ENCODE measurements at places on chromosomes 3 and 15.
A peak's percentile ranks its signal among the peaks of the same experiment; 100 is the strongest.

DNA sequence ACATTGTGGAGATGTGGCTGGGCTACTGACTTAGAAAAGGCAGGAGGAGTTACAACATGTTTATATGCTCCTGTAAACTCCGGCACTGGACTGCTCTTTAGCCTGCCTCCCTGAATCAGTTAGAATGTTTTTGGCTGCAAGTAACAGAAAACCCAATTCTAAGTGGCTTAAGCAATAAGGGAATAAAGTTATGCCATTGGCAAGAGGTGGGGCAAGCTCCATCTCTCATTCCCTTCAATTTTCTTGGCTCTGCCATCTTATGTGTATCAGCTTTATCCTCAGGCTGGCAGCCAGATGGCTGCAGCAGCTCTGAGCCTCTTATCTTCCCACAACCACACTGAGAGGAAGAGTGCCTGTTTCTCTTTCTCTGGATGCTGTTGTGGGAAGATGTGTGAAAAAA is 22.4 kb upstream of the MEIS2 start:
- DNase-seq = no peak

DNA sequence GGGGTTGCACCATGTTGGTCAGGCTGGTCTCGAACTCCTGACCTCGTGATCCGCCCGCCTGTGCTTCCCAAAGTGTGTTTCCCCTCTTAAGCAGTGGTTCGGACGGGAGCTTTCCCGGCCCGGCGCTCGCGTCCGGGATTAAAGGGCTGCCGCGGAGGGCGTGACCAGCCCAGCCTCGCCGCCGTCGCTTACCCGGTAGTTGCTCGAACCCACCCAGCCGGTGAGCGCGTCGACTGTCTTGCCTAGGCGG is 513 bp downstream of the CLASP2 start:
- DNase-seq = no peak

- no peak for DNase-seq
Measured at GRCh38 chr3:38121832-38122461, 15.0 kb downstream of the ACAA1 start.

- DNase-seq = no peak
Measured at GRCh38 chr15:82551646-82552247, 11.5 kb upstream of the RPS17 start.

DNA sequence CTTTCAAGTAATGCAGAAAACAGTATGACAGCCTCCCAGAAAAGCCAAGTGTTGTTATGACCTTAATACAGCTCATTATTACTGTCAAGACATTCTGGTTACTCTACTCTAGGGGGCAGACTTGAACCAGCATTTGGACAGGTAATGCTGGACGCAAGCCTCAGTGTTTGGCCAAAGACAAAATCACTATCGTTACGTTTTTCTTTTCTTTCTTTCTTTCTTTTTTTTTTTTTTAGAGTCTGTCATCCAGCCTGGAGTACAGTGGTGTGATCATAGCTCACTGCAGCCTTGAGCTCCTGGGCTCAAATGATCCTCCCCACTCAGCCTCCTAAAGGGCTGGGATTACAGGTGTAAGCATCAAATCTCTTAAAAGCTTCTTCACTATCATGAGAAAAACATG is 29.4 kb upstream of the TMEM45A start:
- no peak for DNase-seq

- DNase-seq = no peak
Measured at GRCh38 chr3:154955907-154956533, 124.1 kb upstream of the MME start.

- no peak for DNase-seq
Measured at GRCh38 chr3:32004113-32004765, 22.7 kb downstream of the ZNF860 start.

- peak; percentile 76 for DNase-seq
Measured at GRCh38 chr15:31328428-31328968, 1.9 kb downstream of the KLF13 start.

DNA sequence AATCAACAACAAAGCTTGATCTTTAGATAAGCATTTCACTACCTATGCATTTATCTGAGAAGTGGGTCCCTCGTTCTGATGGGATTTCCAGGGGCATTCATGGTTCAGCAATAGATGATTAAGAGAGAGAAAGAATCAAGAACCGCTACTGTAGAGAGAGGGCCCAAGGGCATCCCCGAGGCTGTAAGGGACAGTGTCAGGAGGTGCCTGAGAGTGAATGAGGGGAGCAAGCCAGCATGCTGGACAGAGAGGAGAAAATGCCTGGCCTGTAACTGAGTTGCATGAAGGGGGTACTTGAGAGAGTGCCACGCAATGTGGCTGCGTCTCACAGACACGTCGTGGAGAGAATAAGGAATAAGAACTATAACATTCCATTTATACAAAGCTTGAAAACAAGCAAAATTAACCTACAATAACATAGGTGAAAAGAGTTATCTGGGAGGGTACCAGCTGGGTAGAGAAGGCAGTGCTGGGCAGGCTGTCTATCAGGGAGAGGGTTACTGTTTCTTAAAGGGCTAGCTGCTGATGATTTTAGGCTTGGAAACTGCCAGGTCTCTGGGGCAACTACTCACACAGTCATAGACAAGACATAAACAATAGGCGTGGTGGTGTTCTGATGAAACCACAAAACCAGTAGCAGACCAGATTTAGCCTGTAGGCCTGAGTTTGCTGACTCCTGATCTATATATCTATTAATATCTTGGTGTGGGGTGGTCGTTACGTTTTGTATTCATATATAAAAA is 374.6 kb upstream of the CFAP20DC start:
- DNase-seq = no peak

DNA sequence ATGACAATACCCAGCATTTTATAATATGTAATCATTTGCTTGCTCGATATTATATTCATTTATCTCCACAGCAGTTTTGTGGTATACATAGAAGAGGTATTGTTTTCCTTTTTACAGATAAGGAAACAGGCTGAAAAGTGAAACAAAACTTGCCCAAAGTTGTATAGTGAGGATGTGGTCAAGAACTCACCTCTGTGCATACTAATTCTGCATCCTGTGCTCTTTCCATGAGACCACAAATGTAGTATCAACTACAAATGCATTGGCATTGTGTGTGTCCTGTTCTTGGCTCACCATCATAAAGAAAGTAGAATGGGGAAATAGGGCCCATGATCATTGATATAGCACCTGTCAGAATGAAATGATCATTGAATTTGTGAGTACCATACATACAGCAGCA is 167.3 kb downstream of the NECTIN3 start:
- DNase-seq = no peak

- DNase-seq = no peak
Measured at GRCh38 chr3:83438188-83438587, 1520.6 kb upstream of the CADM2 start.

DNA sequence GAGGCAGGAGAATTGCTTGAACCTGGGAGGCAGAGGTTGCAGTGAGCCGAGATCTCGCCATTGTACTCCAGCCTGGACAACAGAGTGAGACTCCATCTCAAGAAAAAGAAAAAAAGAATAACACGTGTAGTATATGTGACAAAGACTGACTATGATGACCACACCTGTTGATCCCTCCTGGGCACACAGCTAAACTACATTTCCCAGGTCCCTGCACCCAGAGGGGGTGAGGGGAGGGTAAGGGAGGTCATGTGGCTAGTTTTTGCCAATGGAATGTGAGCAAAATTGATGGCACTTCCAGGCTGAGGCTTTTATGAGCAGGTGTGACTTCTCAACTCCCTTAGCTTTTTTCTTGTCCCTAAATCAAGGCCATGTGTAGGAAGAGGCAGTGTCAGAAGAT is 58.2 kb downstream of the KLHL6 start:
- DNase-seq = no peak

DNA sequence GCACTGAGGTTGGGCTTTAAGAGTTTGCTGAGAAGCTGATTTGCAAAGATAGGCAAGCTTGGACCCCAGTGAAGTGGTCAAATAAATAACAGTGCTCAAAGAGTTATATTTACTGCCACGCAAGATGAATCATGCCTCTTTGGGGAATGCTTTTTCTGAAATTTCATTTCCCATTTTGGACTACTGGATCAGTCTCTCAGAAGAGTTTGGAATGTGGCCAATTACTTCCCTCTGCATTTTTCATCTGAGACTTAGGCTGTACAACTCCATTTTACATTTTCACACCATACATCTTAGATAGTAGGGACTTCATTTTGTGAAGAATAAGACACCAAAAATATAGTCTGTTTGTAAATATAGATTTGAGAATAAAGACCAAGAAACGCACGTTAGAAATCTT is 419.7 kb downstream of the FGF12 start:
- no peak for DNase-seq

DNA sequence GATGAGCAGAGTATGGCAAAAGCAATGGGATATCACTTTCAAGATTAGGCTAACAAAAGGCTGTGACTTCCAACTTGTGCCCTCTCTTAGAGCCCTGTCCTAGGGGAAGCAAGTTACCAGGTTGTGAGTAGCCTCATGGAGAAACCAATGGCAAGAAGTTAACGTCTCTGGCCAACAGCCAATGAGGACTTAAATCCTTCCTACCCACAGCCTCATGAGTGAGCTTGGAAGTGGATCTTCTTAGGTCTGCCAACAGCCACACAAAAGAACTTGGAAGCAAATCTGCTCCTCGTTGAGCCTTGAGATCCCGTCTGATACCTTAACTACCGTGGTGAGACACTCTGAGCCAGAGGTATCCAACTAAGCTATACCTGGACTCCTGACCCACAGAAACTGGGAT is 5.7 kb downstream of the NME9 start:
- DNase-seq = no peak

- DNase-seq = no peak
Measured at GRCh38 chr15:69074001-69074842, 59.7 kb downstream of the NOX5 start.

DNA sequence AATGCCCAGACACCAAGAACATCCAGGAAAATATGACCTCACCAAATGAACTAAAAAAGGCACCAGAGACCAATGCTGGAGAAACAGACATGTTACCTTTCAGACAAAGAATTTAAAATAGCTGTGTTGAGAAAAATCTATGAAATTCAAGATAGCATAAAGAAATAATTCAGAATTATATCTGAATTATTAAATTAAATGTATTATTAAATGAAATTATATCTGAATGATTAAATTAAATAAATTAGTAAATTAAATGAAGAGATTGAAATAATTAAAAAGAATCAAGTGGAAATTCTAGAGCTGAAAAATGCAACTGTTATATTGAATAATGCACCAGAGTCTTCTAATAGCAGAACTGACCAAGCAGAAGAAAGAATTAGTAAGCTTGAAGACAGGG is 279.2 kb upstream of the SATB1 start:
- no peak for DNase-seq

DNA sequence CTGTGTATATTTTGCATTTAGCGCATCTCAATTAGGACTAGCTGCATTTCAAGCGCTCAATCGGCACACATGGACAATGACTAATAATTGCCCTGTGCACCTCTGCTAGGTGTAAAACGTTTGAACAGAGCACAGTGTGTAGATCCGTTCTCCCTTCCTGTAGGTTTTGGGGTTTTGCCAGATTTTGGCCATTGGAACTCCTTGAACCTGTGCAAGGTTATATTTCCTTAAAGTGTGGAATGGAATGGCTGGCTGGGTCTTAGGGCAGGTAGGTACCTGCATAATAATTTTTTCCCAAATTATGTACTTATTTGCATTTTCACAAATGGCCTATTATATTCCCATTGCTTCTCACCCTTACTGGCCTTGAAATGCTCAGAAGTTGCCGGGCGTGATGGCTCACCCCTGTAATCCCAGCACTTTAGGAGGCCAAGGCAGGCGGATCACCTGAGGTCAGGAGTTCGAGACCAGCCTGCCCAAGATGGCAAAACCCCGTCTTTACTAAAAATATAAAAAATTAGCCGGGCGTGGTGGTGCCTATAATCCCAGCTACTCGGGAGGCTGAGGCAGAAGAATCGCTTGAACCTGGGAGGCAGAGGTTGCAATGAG is 777 bp downstream of the RNU5B-1 start:
- no peak for DNase-seq

DNA sequence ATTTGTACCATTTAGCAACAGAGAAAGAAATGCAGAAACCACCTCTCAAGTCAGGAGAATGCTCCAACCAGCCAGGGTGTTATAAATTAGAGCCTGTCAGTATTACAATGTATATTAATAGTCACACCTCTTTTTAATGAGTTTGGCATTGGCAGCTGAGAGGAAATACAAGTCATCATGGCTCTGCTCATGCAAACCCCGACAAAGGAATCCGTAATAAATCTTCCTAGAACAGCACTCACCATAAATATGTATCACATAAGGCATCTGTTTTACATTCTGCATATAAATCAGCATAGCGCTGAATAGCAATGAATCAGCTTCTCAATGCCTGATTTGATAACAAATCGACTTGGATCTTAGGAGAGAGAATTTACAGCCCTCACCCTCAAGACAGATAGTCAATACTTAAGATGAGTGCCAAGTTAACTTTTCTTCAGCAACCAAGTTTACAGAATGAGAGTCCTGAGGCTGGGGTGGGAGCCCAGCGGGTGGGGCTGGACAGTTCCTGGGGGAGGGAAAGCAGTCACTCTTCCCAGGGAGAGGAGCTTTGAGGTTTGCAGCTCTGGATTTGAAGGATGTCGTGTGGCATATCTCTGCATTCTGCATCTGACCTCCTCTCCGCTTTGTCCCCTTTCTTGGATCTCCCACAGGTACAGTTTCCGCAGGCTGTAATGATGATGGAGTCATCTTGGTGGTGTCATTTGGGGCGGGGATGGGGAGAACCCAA is 1034.4 kb upstream of the NR2F2 start:
- DNase-seq = no peak

DNA sequence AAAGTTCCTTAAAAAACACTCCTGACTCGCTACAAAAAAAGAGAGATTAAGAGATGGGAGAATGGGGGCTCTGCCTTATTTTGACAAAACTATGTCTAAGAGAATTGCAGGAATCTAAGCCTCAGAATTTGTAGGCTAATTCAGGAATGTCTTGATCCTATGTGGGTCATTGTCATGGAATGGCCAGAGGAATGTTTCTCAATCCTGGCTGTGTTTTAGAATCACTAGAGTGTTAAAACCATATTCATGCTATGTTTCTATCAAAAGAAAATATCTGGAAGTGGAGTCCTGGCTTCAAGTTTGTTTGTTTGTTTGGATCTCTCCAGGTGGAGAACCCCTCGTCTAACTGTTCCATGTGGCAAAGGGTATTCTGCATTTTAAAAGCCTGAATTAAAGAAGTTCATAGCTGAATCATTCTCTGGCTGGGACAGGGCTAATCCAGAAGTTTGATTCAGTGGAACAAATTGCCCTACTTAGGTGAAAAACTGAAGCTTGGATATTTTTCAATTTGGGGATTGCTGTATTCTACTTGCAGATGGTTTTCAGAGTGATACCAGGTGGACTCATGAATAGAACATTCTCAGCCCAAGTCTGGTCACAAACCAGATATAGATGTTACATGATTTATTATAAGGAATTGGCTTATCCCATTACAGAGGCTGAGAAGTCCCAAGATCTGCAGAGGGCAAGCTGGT is 28.2 kb downstream of the GJD2 start:
- no peak for DNase-seq

GRCh38 chr3:154398084-154398967 is 31.7 kb downstream of the GPR149 start:
- DNase-seq = no peak

GRCh38 chr3:16887130-16887529 is 2.4 kb downstream of the PLCL2 start:
- DNase-seq = no peak

GRCh38 chr3:113129168-113129567 is 82.2 kb upstream of the BOC start:
- no peak for DNase-seq

GRCh38 chr3:15948388-15948787 is 150.6 kb upstream of the ANKRD28 start:
- DNase-seq = no peak

GRCh38 chr3:55481744-55482495 is 5.2 kb downstream of the WNT5A start:
- DNase-seq = no peak

Data from stimulated activated CD4-positive, alpha-beta T cell treated with anti-CD3 and anti-CD28 coated beads, Interleukin-15, amount 100 ng/mL, for 1 hour (primary cell).